ENCODE measurements at places on chromosomes 5 and 9.
A peak's percentile ranks its signal among the peaks of the same experiment; 100 is the strongest.

GRCh38 chr5:116681334-116682013, 106.9 kb upstream of the SEMA6A start:
- DNase-seq = no peak

- DNase-seq = peak; percentile 100
Measured at GRCh38 chr5:78294248-78295034, at the start of gene AP3B1. AP3B1 (minus strand) TSS chr5:78294698; CDS start chr5:78294579, 119 bp downstream.

DNA sequence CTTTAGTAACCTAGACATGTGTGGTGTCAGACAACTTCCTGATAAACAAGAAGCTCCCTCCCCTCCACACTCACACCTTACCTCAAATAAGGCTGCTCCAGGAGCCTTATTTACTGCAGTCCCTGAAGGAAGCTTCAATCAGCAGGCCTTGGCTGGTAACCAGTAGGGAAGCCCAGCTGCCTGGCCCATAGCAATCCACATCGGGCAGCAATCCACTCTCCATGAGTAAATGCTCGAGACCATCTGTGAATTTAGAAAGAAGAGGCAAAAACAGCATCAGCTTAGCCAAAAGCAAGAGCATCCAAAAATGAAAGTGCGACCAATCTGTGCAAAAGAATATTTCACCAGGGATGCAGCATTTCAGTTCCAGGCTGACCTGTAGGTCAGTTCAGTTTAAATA, 213.3 kb upstream of the TUSC1 start:
- DNase-seq = no peak

DNA sequence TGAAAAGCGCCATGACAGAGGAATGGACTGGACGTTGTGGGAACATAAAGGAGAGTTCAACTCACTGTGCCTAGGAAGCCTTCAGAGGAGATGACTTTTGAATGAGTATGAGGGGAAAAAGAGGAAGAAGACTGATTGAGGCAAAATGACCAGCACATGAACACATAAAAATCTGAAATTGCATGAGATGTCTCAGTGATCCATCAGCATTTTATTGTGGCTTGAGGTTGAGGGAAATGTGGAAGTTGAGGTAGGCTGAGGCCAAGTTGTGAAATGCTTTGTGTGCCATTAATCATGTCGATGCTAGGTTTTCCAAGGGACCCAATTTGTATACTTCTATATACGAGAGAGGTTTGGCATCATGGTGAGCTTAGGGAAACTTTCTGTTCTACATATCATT, 140.9 kb upstream of the TLX3 start:
- DNase-seq = peak; percentile 47

- peak; percentile 5 for DNase-seq
Measured at GRCh38 chr5:159638954-159639559, 277.2 kb upstream of the ADRA1B start.

- DNase-seq = no peak
Measured at GRCh38 chr9:110990481-110990880, 47.8 kb downstream of the LPAR1 start.

DNA sequence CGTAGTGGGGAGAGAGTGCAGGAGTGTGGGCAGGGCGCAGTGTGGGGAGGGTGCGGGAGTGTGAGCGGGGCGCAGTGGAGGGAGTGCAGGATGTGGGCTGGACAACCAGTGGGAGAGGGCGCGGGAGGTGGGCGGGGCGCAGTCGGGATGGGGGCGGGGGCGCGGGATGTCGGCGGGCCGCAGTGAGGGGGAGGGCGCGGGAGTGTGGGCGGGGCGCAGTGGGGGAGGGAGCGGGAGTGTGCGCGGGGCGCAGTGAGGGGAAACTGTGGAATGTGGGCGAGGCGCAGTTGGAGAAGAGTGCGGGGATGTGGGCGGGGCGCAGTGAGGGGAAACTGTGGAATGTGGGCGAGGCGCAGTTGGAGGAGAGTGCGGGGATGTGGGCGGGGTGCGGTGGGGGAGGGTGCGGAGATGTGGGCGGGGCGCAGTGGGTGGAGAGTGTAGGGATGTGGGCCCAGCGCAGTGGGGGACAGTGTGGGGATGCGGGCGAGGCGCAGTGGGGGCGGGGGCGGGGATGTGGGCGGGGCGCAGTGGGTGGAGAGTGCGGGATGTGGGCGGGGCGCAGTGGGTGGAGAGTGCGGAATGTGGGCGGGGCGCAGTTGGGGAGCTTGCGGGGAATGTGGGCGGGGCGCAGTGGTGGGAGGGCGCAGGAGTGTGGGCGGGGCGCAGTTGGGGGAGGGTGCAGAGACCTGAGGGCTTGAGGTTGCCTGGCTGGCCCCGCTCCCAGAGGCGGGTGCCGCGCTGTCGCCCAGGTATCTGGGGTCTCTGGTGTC, at the start of gene NXNL2:
NXNL2 (plus strand) TSS at position 723 of the 770 bp plus-strand sequence. CDS start 257 bp downstream, outside the sequence.
- peak; percentile 63 for DNase-seq

DNA sequence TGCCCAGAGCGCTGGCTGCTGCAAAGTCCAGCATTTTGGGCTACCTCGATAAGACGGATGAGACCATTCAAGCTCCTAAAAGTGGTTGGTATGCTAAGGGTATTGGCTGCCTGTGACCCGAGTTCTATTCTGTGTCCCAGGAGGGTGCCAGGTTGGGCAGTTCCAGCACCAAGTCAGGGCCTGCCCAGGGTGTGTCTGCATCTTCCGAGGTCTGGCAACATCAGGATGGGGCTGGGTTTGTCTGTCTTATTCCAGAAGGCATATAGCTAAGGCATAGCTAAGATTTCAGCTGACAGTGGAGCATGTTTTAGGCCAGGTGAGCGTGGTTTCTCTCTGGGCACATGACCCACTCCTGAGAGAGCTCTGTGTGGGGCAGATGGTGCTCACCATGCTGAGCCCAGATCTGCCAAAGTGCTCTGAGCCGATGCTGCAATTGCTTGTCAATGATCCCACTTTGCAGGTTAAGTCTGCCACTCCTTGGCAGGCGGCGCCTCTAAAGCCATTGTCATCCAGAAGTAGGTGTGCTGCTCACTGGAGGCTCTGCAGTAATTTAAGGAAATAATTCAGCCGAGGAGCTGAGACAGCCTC, 7.8 kb downstream of the SLC9A3 start:
- no peak for DNase-seq

GRCh38 chr9:106502930-106503329, 360.0 kb upstream of the ZNF462 start:
- no peak for DNase-seq

DNA sequence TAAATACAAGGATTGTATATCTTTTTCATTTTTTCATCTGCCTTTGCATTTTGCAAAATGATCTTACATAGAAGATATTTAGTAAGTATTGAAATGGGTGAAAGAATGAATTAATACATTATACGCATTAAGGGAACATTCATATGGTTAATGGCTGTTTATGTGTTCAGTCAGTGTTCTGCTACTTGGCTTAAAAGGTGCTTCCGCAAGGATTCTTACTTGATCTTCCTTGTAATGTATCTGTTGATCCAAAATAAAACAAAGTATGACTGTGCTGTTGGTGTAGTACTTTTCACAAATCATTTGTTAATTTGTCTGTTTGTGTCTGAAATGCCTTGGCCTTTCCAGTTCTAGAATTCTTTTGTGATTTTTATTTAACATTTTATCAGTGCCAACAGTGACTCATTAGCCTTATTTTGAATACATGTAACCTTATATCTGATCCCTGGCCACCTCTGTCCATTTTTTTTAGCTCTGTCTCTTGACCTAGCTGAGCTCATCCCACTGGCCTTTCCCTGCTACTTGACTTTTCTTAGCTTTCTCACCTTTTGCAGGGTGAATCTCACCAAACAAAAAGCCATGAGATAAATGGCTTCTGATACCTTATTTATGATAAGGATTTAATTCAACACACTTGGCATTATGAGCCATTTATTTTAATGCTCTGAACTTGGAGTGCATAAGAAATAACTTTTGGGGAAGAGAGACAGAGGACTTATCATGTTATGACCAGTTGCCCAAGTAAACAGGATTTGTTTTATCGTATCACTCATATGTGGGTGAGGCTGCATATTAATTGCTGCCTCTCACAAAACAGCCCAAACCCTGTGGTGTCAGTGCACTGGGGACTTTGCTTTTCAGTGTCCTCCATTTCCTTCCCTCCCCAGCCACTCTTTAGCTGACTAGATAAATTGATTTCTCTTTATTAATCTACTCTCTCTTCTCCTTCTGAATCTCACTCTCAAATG, 340.3 kb downstream of the KDM4C start:
- peak; percentile 47 for DNase-seq

- DNase-seq = peak; percentile 53
Measured at GRCh38 chr5:155017610-155018009, 4.1 kb downstream of the KIF4B start.

DNA sequence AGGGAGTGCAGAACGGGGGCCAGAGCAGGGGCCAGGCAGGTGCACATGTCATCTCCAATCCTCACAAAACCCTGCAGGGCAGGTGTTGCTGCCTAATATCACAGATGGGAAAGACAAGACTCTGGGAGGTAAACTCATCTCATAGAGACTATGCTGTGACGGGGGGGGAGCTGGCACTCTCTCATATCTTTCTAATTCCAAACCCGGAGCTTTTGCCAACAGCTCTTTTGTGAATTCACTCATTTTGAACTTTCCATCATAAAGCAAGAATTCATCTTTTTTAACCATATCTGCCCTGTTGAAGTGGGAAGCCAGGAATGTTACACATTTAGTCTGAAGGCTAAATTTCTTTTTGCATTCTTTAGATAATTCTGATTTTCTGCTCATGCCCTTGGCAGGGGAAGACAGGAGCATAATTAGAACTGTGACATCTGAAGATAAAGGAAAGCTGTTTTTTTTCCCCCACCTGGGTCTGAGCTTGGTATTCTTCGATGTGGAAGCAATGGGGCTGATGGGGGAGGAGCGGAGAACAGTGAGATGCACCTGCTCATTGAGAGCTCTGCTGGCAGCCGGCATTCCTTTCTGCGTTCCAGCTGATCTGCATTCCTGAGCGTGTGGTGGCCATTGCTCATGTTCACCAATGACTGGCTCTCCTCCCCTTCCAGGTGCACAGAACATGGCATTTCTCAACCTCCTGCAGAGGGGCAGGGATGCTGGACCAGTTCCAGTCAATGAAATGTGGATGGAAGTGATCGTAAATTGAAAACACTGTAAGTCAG, 159.2 kb downstream of the NSG2 start:
- no peak for DNase-seq

GRCh38 chr5:1048861-1049838, 40.5 kb downstream of the NKD2 start:
- DNase-seq = no peak

GRCh38 chr9:96174371-96174770, 127.6 kb downstream of the HSD17B3 start:
- DNase-seq = no peak

- no peak for DNase-seq
Measured at GRCh38 chr9:123365881-123366528, 10.0 kb downstream of the CRB2 start.

DNA sequence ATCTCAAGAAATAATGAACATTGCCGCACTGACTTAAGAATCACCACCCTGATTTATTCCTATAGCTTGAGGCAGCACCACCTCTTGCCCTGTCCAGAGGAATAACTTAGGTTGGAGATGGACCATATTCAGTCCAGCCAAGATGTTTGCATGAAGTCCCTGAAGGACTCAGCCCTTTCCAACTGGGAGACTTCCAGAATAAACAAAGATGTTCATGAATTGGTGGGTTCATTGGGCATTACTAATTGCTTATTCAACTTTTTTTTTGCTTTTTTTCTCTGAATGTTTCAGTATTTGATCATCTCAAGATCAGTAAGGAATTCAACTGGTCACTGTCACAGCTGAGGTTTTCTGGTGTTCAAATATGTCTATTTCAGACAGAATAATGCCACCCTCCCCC, 470.6 kb downstream of the CCDC171 start:
- no peak for DNase-seq

DNA sequence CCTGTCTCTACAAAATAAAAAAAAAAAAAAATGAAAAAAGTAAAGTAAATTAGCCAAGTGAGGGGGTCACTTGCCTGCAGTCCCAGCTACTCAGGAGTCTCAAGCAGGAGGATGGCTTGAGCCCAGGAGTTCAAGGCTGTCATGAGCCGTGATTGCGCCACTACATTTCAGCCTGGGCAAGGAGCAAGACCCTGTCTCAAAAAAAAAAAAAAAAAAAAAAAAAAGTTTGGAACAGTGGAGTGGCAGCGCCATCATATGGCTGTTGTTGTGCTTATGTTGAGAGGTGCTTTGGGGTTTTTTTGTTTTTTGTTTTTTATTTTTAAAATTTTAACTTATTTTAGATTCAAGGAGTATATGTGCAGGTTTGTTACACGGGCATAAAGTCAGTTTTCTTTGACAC, 3.6 kb downstream of the BRIX1 start:
- DNase-seq = no peak

DNA sequence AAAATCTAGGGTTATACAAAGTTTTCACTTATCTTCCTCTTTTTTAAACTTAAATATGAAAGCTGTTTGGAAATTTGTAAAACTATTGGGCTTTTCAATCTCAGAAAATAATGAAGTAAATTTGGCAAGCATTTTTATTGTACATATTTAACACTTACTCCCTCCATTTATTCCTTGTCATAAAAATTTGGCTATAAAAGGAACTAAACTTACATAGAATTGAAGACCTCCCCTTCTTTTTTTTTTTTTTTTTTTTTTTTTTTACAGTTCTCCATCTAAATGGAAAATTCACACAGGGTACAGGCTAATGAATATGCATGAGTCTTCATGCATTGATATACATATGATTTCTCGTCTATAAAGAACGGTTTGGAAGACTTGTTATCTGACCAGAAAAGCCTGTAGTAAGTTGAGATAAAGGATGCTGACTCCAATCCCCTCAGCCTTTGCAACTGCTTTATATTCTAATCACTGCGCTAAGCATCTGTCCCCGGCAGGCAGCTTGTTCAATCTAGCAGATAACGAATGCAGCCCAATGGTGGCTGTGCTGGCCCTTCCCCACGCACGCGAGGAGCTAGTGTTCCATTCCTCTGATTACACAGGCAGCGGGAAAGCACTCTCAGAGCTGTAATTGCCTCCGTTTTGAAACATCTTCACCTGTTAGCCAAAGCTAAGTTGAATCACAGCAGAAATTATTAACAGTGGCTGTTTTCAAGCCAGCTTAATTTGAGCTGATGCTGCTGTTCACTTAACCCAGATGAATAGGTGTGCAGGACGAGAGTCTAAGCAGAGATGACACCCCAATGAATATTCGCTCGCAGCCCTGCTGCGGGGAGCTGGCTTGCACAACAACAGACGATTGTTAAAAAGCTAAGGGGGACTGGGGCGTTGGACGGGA, 453.8 kb upstream of the ZNF608 start:
- peak; percentile 57 for DNase-seq

DNA sequence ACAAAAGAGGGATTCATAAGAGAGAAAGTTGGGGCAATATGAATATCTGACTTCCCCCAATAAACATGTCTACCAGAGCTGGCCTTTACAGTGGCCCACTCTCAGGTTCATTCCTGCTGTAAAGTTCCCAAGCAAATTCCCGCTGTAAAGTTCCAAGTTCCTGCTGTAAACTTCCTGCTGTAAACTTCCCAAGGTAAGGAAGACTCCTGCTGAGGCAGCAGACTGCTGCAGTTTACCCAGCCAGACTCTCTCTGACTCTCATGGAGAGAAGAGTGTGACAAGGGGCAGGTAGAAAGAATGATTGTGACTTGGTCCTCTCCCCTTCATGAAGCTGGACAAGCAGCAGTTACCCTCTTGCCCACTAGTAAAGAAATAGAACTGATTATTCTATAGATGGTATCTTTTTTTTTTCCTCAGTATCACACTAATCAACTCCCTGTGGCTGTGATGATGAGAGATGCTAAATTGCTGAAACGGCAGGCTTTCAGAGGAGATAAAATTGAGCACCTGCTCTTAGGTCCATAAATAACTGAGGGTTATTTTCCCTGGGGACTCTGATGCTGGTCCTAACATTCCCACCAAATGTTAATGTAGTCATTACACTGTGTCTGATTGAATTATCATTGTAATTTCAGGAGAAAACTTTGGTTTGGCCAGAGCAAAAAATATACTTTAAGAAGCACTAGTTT, 220.4 kb downstream of the PARP8 start:
- no peak for DNase-seq

- no peak for DNase-seq
Measured at GRCh38 chr9:20618361-20618802, 3.9 kb downstream of the MLLT3 start.

Data from hematopoietic multipotent progenitor cell treated with erythropoietin and hydrocortisone succinate and interleukin-3 and kit ligand, for 6 days (in vitro differentiated cells).